Pancreas (tissue), 10 donors: ENCODE measurements at places on chromosomes 4 and X. TPM values are rescaled to one million over a fixed set of nuclear protein-coding genes. Genes with fewer than 3 reads are reported as not detected.

DNA sequence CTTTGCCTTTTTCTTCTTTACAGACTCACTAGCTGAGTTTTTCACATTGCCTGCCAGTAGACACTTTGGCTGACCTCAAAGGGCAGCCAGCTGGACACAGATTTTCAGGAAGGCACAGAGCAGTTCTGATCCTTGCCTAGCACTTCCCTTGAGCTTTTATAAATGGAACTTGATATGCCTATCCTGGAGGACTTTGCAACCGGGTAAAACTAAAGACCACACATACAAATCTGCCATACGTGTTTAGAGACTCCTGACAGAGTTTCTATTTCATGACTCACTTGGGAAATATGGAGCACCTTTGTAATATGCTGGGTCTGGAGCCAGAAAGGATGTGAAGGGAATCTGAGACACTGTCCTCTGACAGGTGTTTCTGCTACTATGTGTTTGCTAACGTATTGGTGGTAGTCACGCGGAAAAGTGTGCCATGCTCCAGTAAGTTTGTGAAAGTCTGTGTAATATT lies 56.7 kb upstream of the RASSF6 start:
- DNase-seq: peak; percentile 33

The MMRN1 gene
- polyA plus RNA-seq: 7.1 TPM

DNA sequence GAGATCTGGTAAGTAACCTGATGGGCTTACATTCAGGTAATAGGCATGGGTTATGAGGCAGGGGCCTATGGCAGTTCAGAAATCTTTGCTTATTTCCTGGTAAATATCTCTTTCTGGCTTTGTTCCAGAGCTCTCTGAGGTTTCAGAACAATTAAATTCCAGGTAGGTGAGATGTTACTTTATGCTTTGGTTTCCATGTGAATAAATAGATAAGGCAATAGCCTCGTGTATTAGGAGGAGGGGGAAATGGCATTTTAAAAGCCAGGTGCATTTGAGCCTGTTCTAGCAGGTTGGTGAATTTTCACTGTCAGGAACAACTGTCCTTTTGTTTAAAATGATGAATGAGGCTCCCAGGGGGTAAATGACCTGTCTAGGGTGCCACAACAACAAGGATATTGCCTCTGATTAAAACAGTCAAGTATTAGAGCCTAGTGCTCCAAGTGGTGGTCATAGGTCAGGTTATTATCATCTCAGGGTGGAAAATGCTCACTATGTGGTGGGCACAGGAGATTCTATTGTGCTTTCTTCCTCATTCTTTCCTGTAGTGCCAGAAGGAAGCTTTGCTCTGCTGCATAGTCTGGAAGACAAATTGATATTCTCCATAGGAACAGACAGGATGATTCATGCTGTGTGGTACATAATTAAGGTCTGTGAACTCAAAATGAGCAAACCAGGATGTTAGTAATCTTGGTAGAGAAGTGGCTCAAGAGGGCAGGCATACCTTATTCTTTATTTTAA lies 296.2 kb downstream of the INPP4B start:
- peak; percentile 37 for DNase-seq

DNA sequence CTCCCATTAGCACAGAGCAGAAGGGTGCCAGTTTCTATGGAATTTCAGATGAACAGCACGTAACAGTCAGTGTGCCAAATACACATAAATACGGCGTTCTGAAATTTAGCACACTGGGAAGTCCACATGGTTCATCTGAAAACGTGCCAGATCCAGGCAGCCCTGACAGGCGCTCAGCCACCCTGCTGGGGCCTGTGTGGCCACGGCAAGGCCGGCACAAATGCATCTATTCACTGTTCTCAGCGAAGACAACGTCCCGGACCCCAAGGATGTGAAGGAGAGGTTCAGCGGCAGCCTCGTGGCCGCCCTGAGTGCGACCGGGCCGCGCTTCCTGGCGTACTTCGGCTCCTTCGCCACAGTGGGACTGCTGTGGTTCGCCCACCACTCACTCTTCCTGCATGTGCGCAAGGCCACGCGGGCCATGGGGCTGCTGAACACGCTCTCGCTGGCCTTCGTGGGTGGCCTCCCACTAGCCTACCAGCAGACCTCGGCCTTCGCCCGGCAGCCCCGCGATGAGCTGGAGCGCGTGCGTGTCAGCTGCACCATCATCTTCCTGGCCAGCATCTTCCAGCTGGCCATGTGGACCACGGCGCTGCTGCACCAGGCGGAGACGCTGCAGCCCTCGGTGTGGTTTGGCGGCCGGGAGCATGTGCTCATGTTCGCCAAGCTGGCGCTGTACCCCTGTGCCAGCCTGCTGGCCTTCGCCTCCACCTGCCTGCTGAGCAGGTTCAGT lies 15.6 kb downstream of the DGKQ start:
- DNase-seq: no peak

The FRMD7 gene
- not detected for polyA plus RNA-seq

DNA sequence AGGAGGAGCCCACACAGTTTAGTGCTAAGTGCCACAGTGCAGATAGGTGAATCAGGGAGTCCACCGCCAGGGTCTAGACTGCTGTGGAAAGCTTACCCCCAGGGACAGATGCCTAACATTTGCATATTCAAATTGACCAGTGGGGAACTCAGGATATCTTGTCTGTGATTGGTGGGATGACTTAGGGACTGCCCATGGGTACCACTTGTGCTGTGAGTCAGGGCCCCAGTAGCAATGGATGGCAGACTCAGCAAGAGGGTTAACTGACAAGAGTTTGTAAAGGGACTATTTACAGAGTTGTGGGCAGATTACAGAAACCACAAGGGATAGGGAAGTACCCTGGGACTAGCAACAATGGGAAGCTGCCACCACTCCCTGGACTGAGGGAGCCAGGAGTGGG lies 282.1 kb downstream of the BCOR start:
- DNase-seq: no peak

The ACOT9 gene
- polyA plus RNA-seq: 26.8 TPM

- DNase-seq: no peak
Observed at GRCh38 chr4:184765473-184766340, 31.8 kb upstream of the CENPU start.

The SORCS2 gene
- 0.34 TPM for polyA plus RNA-seq

GRCh38 chr4:185341841-185342240 lies 53.9 kb downstream of the LRP2BP start:
- DNase-seq: no peak

- no peak for DNase-seq
Observed at GRCh38 chr4:89319756-89320155, 12.2 kb upstream of the GPRIN3 start.

GRCh38 chr4:109994415-109994827 lies 81.7 kb downstream of the EGF start:
- DNase-seq: no peak

- DNase-seq: no peak
Observed at GRCh38 chr4:5424211-5424610, 284.1 kb downstream of the EVC2 start.

The SNCA gene
- 1.5 TPM for polyA plus RNA-seq

The SCARB2 gene
- 50.7 TPM for polyA plus RNA-seq

The PPEF2 gene
- polyA plus RNA-seq: not detected

The SGMS2 gene
- 5.9 TPM for polyA plus RNA-seq

GRCh38 chr4:56311299-56311975 lies 75.9 kb downstream of the AASDH start:
- DNase-seq: no peak

The PLS3 gene
- 11.4 TPM for polyA plus RNA-seq

- DNase-seq: no peak
Observed at GRCh38 chrX:52923781-52924241, 26.7 kb downstream of the FAM156B start.

- DNase-seq: no peak
Observed at GRCh38 chr4:151302432-151302831, 23.0 kb downstream of the SH3D19 start.

GRCh38 chr4:188989371-188989770 lies 850.1 kb downstream of the TRIML1 start:
- DNase-seq: no peak

DNA sequence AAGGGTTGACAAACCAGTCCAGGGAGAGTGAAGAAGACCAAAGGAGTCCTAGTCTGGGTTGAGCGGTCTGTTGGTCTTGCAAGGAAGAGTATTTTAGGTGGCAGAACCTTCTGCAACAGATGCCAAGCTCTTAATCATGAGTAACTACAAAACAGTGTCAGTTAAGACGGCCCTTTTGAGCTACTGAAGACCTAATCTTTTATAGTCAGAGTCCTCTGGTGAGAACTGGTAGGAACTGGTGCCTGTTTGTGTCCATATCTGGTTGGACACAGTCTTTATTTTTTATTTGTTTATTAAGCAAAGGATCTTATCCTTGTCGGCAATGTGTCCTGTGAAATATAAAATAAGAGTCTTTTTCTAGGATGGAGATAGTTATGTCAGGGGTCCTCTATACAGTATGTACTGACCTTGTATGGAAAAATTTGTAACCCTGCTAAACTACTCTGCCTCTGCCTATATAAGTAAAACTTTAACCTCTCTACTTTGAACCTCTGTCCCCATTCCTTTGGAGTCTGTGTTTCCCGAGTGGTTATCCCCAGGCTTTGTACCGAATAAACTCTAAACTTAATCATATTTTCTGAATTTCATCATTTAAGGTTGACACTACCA lies 47.1 kb downstream of the FAM13A start:
- DNase-seq: no peak

The FAM200B gene
- 36.0 TPM for polyA plus RNA-seq

DNA sequence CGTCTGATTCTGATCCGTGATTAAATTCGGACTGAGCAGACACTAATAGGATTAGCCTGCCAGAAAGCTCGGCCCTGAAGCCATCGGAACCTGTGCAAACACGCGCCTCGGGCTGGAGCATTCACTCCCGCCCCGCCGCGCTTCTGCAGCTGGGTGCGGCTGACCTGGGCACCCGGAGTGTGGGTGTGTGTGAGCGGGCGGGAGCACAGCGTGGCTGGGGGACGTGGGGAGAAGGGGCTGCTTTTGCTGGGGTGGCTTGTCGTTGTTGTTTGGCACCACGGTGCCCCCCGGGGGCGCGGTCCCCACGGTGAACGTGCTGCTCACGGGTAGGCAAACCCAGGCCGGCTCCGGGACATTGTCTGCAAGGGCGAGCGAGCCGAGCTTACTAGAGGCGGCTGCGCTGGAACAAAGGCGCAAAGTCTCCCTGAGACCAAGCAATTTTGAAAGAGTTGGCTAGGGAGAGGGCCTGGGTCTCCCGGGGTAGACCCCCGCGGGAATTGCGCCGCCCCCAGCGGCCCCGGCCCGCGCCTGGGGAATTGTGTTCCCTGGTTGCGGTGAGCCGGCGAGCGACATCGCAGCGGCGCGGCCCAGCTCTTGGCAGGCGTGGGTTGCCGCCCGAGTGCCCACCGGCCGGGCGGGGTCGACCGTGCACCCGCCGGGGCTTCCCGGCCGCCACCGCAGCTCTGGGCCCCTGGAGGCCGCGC lies 1.4 kb downstream of the MAMLD1 start:
- peak; percentile 71 for DNase-seq

- no peak for DNase-seq
Observed at GRCh38 chrX:25067271-25068172, 51.8 kb upstream of the ARX start.

- DNase-seq: no peak
Observed at GRCh38 chr4:2578106-2578505, 41.7 kb downstream of the FAM193A start.

- no peak for DNase-seq
Observed at GRCh38 chr4:24690436-24690835, 104.9 kb upstream of the SOD3 start.

The TIGD2 gene
- 1.7 TPM for polyA plus RNA-seq

The MSX1 gene
- polyA plus RNA-seq: 1.5 TPM

The MMGT1 gene
- polyA plus RNA-seq: 1.4 TPM

DNA sequence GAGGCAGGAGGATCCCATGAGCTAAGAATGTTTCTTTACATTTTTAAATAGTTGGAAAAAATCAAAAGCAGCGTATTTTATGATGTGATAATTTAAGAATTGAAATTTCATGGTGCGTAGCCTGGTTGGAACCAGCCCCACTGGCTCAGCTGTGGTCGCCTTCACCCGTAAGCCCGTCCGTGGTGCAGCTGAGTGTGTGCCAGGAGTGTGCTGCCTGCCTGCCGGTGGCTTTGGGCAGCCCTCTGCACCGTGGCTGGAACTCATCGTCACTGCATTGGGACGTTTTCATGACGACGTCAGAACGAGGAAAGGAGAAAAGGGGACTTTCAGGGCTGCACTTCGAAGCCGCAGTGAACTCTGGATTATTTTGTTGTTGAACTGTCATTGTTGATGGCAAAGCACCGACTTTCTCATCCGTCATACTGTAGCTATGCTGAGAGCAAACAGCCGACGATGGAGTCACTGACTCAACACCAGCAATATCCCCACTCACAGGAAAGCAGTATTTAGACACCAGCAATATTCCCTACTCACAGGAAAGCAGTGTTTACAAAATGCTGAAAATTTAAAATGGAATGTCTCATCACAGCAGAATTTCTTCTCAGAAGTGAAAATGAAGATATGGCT lies 35.1 kb downstream of the PCGF3 start:
- no peak for DNase-seq

The XAGE1A gene
- polyA plus RNA-seq: not detected

- no peak for DNase-seq
Observed at GRCh38 chr4:57077550-57078343, 32.4 kb downstream of the IGFBP7 start.

DNA sequence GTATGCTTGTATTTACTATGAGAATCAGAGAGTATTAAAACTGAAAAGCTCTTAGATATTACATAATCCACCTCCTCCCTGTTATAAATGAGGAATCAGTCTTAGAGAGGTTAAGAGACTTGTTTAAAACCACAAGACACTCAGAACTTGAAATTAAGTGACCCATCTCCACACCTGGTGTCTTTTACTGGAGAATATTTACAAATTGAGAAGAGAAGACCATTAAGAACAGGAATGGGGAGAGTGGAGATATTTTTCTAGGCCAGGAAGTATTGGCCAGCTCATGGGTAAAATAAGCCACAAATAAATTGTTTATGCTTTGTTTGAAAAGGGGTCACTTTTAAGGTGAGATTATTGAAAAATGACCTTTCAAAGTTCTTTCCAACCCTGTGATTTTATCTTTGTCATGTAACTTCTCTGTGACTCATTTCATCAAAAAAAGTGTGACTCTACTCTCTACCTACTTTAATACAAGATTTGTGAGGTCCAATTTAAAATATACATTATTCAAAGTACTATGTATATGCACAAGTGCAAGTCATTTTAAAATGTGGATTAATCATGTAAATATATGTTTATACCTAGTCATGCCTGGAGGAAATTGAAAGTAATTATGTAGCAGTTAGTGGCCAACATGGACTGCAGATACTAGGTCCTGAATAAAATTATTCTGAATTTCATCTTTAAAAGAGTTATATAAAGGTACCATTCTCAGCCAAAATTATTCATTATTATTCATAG lies 15.9 kb upstream of the COX7B2 start:
- no peak for DNase-seq

GRCh38 chrX:127038065-127038464 lies 218.5 kb downstream of the PRR32 start:
- DNase-seq: no peak

The BEX4 gene
- polyA plus RNA-seq: 89.2 TPM

GRCh38 chr4:175109933-175110332 lies 191.8 kb downstream of the ADAM29 start:
- DNase-seq: peak; percentile 47

DNA sequence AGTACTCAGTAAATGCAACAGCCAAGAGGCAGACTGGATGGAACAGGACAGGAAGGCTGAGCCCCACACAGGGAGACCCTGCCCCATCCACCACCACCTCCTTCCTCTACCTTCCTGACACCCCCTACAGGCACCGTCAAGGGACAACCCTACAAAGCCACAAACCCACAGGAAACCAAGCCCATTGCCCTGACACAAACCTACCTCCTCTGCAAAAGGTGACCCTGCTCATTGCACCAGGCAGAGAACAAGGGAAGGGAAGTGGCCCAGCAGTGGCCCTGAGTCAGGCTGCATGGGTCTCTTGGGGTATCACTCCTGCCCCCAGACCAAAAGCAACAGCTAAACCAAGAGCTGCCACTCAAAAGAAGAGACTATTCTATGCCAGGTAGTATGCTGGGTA lies 21.0 kb downstream of the JAKMIP1 start:
- DNase-seq: peak; percentile 7
